ENCODE measurements at places on chromosomes 2 and 18.

GRCh38 chr2:128534688-128535392 lies 216.2 kb upstream of the HS6ST1 start:
- H3K36me3 ChIP-seq: no peaks in the 10 kb centered on the region
- no peaks in the 10 kb centered on the region for H3K4me1 ChIP-seq
- DNase-seq: no peak
- no peaks in the 10 kb centered on the region for H3K27me3 ChIP-seq

GRCh38 chr2:239770246-239770639 lies 254.9 kb downstream of the NDUFA10 start:
- H3K36me3 ChIP-seq: no peaks in the 10 kb centered on the region
- H3K4me1 ChIP-seq: peaks cover 43% of the 10 kb centered on the region
- DNase-seq: peak; percentile 97
- no peaks in the 10 kb centered on the region for H3K27me3 ChIP-seq
- H3K27ac ChIP-seq: peak overlapping the region; percentile 99

DNA sequence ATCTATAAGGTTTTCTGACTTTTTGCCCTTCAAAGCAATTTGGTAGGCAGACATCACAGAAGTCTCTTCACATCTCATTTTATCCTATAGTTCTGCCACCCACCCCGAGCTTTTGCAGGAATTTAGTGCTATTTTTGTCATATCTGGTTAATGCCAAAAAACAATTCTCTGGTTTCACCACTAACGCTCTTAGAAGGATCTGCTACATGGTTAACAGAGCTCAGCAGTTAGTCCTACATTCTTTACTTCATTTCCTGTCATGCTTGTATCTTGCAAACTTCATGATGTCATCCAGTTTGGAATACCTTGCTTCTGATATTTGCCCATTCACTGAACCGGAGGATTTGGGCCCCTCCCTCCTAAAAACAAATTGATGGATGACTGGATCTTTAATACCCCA lies 116.8 kb upstream of the SERPINE2 start:
- no peaks in the 10 kb centered on the region for H3K36me3 ChIP-seq
- H3K4me3 ChIP-seq: no peak overlapping the region
- no peaks in the 10 kb centered on the region for H3K27me3 ChIP-seq
- no peak overlapping the region for H3K27ac ChIP-seq
- H3K4me1 ChIP-seq: no peaks in the 10 kb centered on the region

- no peaks in the 10 kb centered on the region for H3K36me3 ChIP-seq
- H3K4me1 ChIP-seq: no peaks in the 10 kb centered on the region
- H3K27ac ChIP-seq: no peak overlapping the region
- H3K27me3 ChIP-seq: no peaks in the 10 kb centered on the region
- DNase-seq: peak; percentile 25
Observed at GRCh38 chr2:36770542-36771287, 74.2 kb downstream of the VIT start.

- 0 out of 2 replicates have a peak, but pooled peaks cover 3% of the 10 kb centered on the region for H3K4me1 ChIP-seq
- peaks cover 23% of the 10 kb centered on the region for H3K27me3 ChIP-seq
- H3K36me3 ChIP-seq: no peaks in the 10 kb centered on the region
- H3K4me3 ChIP-seq: peak overlapping the region; percentile 68
- DNase-seq: peak; percentile 39
Observed at GRCh38 chr2:221572821-221573429, 821 bp upstream of the EPHA4 start.

GRCh38 chr2:172404824-172405223 lies 22.6 kb upstream of the ITGA6 start:
- no peak overlapping the region for H3K4me3 ChIP-seq
- no peaks in the 10 kb centered on the region for H3K4me1 ChIP-seq
- no peak overlapping the region for H3K27ac ChIP-seq

All from MM.1S (cell line).